ENCODE measurements at places on chromosomes 4 and X. TPM values are rescaled to one million over a fixed set of nuclear protein-coding genes. Genes with fewer than 3 reads are reported as not detected.

The GABRQ gene
- polyA plus RNA-seq = not detected

The NSUN7 gene
- 0.11 TPM for polyA plus RNA-seq

- DNase-seq = no peak
- H3K4me3 ChIP-seq = no peak overlapping the region
- H3K36me3 ChIP-seq = no peaks in the 10 kb centered on the region
- H3K27ac ChIP-seq = no peak overlapping the region
- no peaks in the 10 kb centered on the region for H3K4me1 ChIP-seq
These were observed 147.0 kb downstream of the PACRGL start for GRCh38 chr4:20847124-20847747.

The KCNIP4 gene
- polyA plus RNA-seq = not detected

- no peak for DNase-seq
- H3K36me3 ChIP-seq = no peaks in the 10 kb centered on the region
- no peak overlapping the region for H3K4me3 ChIP-seq
- no peak overlapping the region for H3K27ac ChIP-seq
- no peaks in the 10 kb centered on the region for H3K27me3 ChIP-seq
These were observed 464.9 kb upstream of the AMOT start for GRCh38 chrX:113305496-113305895.

DNA sequence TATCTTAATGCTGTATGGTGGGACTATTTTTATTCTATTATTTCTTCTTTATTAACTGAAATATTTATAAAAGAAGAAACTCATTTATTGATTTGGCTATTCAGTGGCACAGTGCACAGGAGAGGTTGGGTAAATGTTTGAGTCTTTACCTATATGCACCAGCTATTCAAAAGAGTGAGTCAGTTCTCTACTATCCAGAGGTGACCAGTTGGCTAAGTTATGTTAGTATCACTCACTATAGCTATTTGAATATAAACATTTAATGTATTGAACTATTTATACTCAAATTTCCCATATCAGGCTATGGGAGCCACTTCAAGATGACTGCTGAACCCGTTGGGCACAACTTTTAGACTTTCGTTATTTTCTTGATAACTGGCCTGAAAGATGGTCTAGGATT lies 106.1 kb upstream of the VEGFC start:
- H3K4me3 ChIP-seq = no peak overlapping the region
- H3K27ac ChIP-seq = no peak overlapping the region
- DNase-seq = no peak
- no peaks in the 10 kb centered on the region for H3K27me3 ChIP-seq
- H3K4me1 ChIP-seq = no peaks in the 10 kb centered on the region

GRCh38 chrX:9635803-9636202 lies 129.8 kb downstream of the GPR143 start:
- no peak overlapping the region for H3K4me3 ChIP-seq
- H3K36me3 ChIP-seq = no peaks in the 10 kb centered on the region
- no peaks in the 10 kb centered on the region for H3K27me3 ChIP-seq
- DNase-seq = no peak
- no peak overlapping the region for H3K27ac ChIP-seq

DNA sequence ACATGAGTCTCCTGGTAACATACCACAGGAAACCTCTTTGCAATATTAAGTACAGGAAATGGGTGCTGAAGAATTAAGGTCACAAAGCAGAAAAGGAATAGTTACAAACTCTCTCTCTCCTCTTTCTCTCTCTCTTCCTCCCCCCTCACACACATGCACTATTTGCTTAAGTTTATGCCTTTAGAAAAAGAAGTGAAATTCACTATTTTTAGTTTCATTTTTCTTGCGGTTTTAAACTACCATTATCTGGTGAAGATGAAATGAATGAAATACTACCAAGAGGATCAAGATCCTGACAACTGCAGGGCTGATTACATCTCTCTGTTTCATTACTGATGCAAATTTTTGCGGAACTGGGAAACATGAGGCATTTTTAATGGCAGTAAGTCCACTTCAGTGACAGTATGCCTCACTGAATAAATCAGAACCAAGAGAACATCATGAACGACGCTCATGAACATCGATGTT lies 64.3 kb upstream of the FTHL17 start:
- no peak overlapping the region for H3K27ac ChIP-seq
- H3K27me3 ChIP-seq = no peaks in the 10 kb centered on the region
- no peak for DNase-seq

The HELQ gene
- polyA plus RNA-seq = 9.9 TPM

GRCh38 chrX:108349210-108349609 lies 89.0 kb downstream of the COL4A6 start:
- H3K27ac ChIP-seq = no peak overlapping the region
- no peak for DNase-seq
- H3K4me1 ChIP-seq = peaks cover under 1% of the 10 kb centered on the region
- H3K4me3 ChIP-seq = no peak overlapping the region

GRCh38 chrX:47797084-47797483 lies 39.6 kb upstream of the ZNF81 start:
- DNase-seq = no peak
- H3K4me3 ChIP-seq = no peak overlapping the region
- no peaks in the 10 kb centered on the region for H3K36me3 ChIP-seq
- peak overlapping the region; percentile 76 for H3K27ac ChIP-seq
- no peaks in the 10 kb centered on the region for H3K4me1 ChIP-seq
- H3K27me3 ChIP-seq = no peaks in the 10 kb centered on the region

DNA sequence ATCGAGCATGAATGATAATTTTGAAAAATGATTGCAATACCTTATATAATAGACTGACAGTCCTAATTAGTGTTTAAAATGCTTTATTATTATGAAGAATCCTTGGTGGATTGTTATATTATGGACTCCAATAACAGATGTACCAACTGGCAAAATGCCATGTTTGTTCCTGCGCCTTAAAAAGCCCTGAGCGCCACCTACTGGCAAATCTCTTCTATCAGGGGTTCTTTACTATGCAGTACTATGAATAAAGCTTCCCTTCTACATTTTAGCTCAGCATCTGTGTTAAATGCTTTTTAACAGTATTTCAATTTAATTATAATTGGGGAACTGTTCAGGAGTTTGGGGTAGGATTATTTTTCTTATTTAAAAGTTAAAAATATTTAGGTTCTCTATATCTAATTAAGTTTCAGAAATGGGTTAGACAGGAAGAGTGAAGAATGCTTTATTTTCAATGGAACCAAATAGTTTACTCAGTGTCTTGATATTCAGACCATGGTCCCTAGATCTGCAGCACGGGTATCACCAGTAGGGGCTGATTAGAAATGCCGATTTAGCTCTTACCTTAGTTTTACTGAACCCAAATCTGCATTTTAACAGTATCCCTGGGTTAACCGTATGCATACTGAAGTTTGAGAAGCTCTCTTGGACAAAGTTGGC lies 20.0 kb downstream of the CFAP97 start:
- H3K27me3 ChIP-seq = no peaks in the 10 kb centered on the region
- peak; percentile 86 for DNase-seq
- H3K4me3 ChIP-seq = no peak overlapping the region

The ZNF157 gene
- polyA plus RNA-seq = not detected

- H3K36me3 ChIP-seq = no peaks in the 10 kb centered on the region
- no peaks in the 10 kb centered on the region for H3K4me1 ChIP-seq
- H3K27me3 ChIP-seq = no peaks in the 10 kb centered on the region
- no peak overlapping the region for H3K27ac ChIP-seq
- no peak overlapping the region for H3K4me3 ChIP-seq
These were observed 10.5 kb downstream of the SLC16A2 start for GRCh38 chrX:74431797-74432196.

DNA sequence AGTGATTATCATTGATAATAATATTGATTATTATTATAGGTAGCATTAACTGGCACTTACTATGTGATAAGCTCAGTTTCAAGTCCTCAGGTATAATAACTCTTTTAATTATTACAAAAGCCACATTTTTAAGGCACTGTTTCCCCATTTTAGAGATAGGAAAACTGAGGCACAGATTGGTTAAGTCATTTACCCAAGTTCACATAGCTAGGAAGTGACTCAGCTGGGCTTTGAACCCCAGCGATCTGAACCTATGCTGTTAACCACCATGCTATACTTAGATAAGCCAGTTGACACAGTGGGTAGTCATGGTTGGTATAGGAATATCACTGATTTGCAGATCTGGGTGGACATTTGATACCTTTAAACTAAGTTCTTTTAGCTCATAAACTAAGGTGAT lies 110.4 kb downstream of the FRAS1 start:
- no peak overlapping the region for H3K4me3 ChIP-seq
- H3K36me3 ChIP-seq = no peaks in the 10 kb centered on the region
- no peak for DNase-seq
- H3K27ac ChIP-seq = no peak overlapping the region
- no peaks in the 10 kb centered on the region for H3K4me1 ChIP-seq

GRCh38 chr4:7328913-7329638 lies 105.7 kb downstream of the PSAPL1 start:
- peak; percentile 61 for DNase-seq
- no peak overlapping the region for H3K27ac ChIP-seq
- no peaks in the 10 kb centered on the region for H3K27me3 ChIP-seq
- no peaks in the 10 kb centered on the region for H3K4me1 ChIP-seq
- no peak overlapping the region for H3K4me3 ChIP-seq
- no peaks in the 10 kb centered on the region for H3K36me3 ChIP-seq

The GRID2 gene
- not detected for polyA plus RNA-seq

DNA sequence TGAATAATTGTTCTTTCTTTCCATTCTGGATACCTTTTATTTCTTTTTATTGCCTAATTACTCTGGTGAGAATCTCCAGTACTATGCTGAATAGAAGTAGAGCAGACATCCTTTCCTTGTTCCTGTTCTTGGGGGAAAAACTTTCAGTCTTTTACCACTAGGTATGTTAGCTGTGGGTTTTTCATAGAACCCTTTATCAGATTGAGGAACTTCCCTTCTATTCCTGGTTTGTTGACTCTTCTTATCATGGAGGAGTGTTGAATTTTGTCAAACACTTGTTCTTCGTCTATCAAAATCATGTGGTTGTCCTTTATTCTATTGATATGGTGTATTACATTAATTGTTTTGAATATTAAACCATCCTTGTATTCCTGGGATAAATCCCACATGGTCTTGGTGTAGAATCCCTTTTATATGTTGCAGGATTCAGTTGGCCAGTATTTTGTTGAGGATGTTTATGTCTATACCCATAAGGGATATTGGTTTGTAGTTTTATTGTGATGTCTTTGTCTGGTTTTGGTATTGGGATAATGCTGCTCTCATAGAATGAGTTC lies 23.6 kb downstream of the SH3BP2 start:
- H3K36me3 ChIP-seq = no peaks in the 10 kb centered on the region
- H3K27ac ChIP-seq = no peak overlapping the region
- DNase-seq = no peak
- H3K4me1 ChIP-seq = peaks cover 22% of the 10 kb centered on the region

GRCh38 chr4:48290146-48290772 lies 20.6 kb upstream of the TEC start:
- no peaks in the 10 kb centered on the region for H3K27me3 ChIP-seq
- H3K4me1 ChIP-seq = no peaks in the 10 kb centered on the region
- no peak for DNase-seq
- H3K36me3 ChIP-seq = no peaks in the 10 kb centered on the region
- H3K4me3 ChIP-seq = no peak overlapping the region

The NUDT11 gene
- 0.14 TPM for polyA plus RNA-seq

The CSTF2 gene
- 13.1 TPM for polyA plus RNA-seq

The ANK2 gene
- 58.1 TPM for polyA plus RNA-seq

GRCh38 chrX:633985-634958 lies 3.7 kb downstream of the SHOX start:
- peaks cover 6% of the 10 kb centered on the region for H3K4me1 ChIP-seq
- no peak overlapping the region for H3K4me3 ChIP-seq
- no peak for DNase-seq
- no peak overlapping the region for H3K27ac ChIP-seq

DNA sequence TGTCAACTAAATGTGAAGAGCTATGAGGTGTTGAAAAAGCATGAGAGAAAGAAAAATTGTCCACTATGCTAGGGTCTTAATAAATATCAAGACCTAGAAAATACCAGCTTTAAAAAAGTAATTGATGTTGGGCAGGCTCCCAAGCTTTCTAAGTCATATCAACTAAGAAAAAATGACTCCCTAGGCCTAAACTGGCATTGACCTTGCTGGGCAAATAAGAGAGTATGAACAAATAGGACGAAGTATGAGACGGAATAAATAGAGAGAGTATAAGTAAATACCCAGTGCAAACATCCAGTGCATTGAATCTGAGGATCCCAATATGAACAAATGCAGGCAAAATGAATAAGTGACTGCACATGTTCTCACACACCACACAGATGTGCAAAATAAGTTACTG lies 3.2 kb downstream of the KDR start:
- H3K36me3 ChIP-seq = no peaks in the 10 kb centered on the region
- peaks cover 13% of the 10 kb centered on the region for H3K27me3 ChIP-seq
- peak overlapping the region; percentile 79 for H3K4me3 ChIP-seq
- no peak for DNase-seq
- no peak overlapping the region for H3K27ac ChIP-seq

The SPP1 gene
- 42.9 TPM for polyA plus RNA-seq

- peaks cover 31% of the 10 kb centered on the region for H3K4me1 ChIP-seq
- no peaks in the 10 kb centered on the region for H3K36me3 ChIP-seq
These were observed 39.1 kb downstream of the HAND2 start for GRCh38 chr4:173490817-173491528.

DNA sequence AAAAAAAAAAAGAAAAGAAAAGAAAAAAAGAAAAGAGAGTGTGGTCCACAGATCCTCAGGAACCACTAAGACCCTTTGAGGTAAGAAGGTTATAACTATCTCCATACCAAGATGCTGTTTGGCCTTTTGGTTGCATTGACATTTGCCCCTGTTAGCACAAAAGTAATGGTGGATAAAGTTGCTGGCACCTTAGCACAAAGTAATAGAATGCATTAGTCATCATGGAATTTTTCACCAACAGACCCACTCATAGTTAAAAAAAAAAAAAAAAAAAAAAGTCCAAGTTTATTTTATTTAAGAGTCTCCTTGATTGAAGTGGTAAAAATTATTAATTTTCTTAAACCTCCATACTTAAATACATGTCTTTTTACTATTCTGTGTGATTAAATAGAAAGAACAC lies 78.4 kb upstream of the RBPJ start:
- no peak for DNase-seq
- H3K4me3 ChIP-seq = no peak overlapping the region
- no peaks in the 10 kb centered on the region for H3K27me3 ChIP-seq
- H3K36me3 ChIP-seq = no peaks in the 10 kb centered on the region

The SFRP2 gene
- polyA plus RNA-seq = 1.1 TPM

DNA sequence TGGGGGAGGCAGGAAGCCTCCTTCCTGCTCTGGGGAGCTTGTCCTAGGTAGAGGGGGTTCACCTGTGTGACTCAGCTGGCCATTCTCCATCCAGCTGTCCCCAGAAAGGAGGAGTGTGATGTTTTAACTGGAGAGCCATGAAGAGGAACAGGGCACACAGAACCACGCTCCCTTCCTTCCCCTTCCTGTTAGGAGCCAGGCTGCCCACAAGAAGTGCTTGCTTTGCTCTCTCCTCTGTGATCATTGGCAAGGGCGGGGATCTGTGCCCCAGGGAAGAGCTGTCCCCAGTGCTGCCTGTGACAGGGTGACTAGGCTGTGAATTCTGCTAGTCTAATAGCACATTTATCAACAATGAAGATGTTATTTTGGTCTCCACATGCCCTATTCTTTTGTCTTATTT lies 169.6 kb upstream of the GATB start:
- H3K27me3 ChIP-seq = no peaks in the 10 kb centered on the region
- no peaks in the 10 kb centered on the region for H3K36me3 ChIP-seq
- H3K4me1 ChIP-seq = no peaks in the 10 kb centered on the region
- DNase-seq = no peak
- no peak overlapping the region for H3K4me3 ChIP-seq
- no peak overlapping the region for H3K27ac ChIP-seq
